Iris pigment epithelial cell (primary cell): ENCODE measurements at places on chromosomes 3 and 15.

- no peak for DNase-seq
Measured at GRCh38 chr3:16286161-16286560, 21.1 kb downstream of the OXNAD1 start.

DNA sequence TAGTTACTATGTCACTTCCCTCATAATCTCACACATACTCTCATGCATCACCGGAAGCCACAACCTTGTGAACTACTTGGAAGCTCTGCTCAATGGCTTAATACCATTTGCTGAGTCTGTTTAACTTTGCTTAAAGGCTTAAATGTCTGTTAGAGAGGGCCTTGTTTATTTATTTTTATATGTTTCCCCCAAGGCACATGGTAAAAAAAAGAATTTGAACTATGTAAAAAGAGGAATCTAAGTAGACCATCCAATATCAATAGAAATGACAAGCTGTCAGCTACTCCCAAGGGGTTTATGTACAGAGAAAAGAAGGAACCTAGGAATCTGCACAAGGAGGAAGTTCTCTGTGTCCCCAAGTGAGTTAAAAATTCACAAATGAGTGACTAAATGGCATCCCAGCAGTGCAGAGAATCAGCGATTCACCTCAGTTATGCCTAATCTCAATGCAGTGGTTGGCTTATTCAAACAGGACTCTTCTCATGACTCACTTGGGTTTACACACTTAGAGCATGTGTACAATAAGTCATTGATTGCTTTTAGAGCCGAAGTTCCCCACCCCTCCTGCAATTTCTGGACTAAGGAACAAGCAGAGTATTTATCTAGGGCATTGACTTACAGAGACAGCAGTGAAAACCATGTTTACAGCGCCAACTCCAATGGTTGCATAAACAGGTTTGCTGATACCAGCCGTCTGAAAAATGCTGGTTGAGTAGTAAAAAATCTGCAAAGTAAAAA, 24.4 kb downstream of the SLC2A2 start:
- DNase-seq, result peak; percentile 94

- peak; percentile 39 for DNase-seq
Measured at GRCh38 chr3:123421353-123422174, 27.3 kb downstream of the ADCY5 start.

- DNase-seq, result peak; percentile 11
Measured at GRCh38 chr3:108250626-108251025, 28.4 kb upstream of the IFT57 start.

- DNase-seq, result no peak
Measured at GRCh38 chr3:16838561-16838960, 46.2 kb upstream of the PLCL2 start.

DNA sequence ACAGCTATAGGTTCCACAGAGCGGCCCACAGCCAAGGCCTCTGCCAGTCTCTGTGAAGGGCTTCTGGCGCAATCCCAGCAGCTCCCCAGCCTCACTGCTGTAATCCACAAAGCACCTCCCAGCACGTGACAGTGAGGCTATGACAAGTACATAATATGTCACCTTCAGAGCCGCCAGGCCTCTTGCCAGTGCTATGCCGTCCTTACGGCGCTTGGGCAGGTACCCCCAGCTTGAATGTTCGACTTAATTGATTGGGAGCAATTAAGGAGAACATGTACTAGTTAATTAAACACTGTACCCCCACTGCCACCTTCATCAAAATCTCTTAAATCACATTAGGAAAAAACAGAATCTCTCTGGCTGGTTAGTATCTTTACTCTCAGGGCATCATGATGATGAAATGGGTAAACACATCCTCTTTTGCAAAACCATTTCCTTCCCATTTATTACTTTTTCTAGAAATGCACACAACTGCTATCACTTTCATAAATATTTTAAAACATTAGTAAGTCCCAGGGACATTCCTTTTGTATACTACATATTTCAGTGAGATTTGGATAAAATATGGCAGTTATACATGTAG, 169.9 kb downstream of the XXYLT1 start:
- peak; percentile 29 for DNase-seq

DNA sequence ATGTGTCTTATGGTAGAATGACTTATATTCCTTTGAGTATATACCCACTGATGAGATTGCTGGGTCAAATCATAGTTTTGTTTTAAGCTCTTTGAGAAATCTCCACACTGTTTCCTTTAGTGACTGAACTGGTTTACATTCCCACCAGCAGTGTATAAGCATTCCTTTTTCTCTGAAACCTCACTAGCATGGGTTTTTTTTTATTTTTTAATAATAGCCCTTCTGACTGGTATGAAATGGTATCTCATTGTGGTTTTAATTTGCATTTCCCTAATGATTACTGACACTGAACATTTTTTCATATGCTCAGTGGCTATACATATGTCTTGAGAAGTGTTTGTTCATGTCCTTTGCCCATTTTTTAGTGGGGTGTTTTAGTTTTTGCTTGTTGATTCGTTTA, 494.3 kb downstream of the SQOR start:
- no peak for DNase-seq

DNA sequence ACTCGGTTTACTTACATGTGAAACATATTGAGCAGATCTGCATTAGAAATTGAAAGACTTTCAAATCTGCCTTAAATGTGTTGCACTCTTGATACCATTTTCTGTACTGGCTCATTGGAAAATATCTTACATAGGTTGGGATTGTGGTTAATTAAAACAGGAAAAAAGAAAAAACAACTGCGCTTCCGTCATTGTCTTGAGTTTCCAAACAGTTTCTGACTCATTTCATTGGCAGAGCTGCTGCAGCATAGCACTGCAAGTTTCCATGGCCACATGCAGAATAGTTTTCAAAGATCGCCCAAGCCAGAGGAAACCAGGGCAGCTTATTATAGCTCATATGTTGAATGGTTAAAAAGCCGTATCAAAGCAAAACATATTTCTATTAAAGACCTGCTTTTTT, 446.6 kb upstream of the BCHE start:
- peak; percentile 88 for DNase-seq

DNA sequence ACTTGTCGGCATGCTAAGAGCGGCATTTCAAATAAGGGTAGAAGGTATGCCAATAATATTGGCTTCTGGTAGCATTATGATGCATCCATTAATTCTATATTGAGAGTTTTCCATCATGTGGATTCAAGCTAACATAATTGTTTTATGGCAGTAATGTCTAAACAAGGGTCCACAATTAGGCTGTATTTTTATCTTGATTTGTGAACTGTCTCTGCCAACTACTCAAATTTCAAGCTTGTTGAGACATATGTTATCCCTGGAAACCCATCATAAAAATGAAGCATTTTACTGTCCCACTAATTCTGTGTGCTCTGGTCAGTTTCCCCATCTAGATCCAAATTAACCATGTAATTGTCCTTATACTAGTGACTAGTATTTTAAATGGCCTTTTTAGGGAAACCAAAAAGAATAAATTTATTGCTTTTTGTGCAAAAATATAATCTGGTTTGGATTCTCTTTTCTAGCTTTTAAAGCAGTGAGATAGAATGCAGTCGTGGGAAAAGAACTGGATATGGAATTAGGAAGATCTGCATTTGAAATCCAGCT, 1.2 kb upstream of the OSTN start:
- DNase-seq, result no peak

DNA sequence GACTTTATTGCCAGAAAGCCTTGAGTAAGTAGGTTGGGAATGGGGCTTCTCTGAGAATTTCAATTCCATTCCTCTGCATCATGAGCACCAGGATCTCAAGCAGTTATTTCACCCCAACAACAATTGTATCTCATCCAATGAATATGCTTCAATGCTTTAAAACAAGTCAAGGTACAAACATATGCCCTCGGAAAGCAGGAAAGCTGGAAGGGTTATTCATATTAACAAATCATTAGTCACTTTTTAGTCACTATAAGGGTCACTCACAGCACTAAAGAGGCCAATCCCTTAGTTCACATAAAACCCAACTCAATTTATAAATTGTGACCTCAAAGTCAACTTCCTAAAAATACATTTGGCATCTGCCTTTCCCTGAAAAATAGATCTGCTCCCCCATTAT, 16.2 kb downstream of the MB21D2 start:
- peak; percentile 94 for DNase-seq

GRCh38 chr3:169052465-169053302, 610.8 kb downstream of the MECOM start:
- DNase-seq, result no peak

DNA sequence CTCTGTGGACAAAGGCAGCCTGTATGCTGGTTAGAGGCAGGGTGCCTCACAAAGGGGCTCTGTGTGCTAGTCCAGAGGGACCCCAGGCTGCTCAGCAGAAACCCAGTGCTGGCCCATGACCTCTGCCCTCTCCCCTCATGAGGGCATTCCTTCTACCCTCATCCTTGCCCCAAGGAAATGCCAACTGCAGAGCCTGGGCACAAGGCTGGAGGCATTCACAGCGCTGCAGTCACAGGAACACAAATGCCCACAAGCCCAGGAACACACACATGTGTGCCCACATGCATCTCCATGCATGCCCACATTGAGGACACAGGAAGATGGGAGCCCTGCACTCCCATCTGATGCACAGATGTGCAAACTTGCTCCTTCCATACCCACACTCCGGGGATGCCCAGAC, 3.8 kb downstream of the INKA1 start:
- no peak for DNase-seq

GRCh38 chr15:52318729-52319500, 23.3 kb upstream of the MYO5C start:
- DNase-seq, result no peak

DNA sequence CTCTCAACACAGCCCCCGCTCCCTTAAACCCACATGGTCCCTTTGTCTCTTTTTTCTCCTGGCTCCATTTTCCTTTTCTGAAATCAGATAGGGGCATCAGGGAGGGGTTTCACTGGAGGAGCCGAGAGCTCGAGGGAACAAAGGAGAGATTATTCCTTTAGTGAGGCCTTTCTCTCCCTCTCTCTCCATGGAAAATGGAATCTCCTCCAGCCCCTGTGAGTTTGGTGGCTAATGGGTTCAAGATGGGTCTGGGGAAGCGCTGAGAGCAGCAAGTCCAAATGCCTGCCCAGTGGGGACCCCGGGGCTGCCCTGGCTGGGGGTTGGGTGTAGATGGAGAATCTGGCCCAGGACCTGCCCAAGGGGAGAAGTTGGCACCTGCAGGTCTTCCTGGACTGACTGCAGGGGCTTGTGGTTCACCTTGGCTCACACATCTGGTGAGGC, 56.8 kb downstream of the ITGA11 start:
- no peak for DNase-seq
